ENCODE measurements at places on chromosomes 7 and 10. TPM values are rescaled to one million over a fixed set of nuclear protein-coding genes. Genes with fewer than 3 reads are reported as not detected.

- DNase-seq = no peak
Measured at GRCh38 chr7:99368750-99369389, 5.7 kb upstream of the ARPC1B start.

DNA sequence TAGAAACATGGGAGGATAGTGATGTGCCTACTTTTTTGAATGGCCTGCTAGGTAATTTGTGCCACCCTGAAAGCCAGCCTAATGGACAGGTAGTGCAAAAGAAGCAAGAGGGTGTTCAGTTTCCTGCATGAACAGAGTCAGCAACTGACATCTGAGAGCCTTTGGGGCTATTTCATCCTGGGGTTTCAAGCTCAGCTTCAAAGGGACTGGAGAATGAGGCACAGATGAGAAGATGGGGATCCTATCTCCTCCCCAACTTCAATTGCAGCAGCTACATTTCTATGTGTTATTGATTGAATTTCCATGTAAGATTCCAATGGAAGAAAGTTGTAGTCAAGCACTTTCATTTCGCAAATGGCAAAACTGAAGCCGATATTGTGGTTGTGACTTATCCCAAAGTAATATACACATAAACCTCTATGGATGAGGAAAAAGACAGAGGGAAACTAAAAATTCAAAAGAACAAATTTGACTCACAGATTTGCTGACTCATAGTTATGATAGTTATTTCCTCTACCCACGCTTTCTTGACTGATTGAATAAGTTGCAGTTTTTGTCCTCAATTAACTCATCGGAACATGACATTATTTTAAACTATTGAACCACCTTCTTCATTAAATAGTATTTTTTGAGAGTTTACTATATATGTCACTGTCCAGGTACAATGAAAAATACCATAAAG is 42.6 kb upstream of the NRP1 start:
- peak; percentile 85 for DNase-seq

- DNase-seq = peak; percentile 96
Measured at GRCh38 chr10:329361-330099, 194.3 kb downstream of the ZMYND11 start.

GRCh38 chr10:70699659-70700174 is 27.4 kb downstream of the ADAMTS14 start:
- DNase-seq = no peak

- peak; percentile 86 for DNase-seq
Measured at GRCh38 chr7:41996381-41997035, 240.5 kb downstream of the GLI3 start.

The COL17A1 gene
- 0.83 TPM for total RNA-seq

The MAGI2 gene
- total RNA-seq = 27.2 TPM

All from IMR-90 (cell line).